Psoas muscle (tissue), 8 donors: ENCODE measurements at places on chromosomes 6 and 20. TPM values are rescaled to one million over a fixed set of nuclear protein-coding genes. Genes with fewer than 3 reads are reported as not detected.

The NDUFAF4 gene
- polyA plus RNA-seq, result 67.9 TPM

The OPN5 gene
- not detected for polyA plus RNA-seq

DNA sequence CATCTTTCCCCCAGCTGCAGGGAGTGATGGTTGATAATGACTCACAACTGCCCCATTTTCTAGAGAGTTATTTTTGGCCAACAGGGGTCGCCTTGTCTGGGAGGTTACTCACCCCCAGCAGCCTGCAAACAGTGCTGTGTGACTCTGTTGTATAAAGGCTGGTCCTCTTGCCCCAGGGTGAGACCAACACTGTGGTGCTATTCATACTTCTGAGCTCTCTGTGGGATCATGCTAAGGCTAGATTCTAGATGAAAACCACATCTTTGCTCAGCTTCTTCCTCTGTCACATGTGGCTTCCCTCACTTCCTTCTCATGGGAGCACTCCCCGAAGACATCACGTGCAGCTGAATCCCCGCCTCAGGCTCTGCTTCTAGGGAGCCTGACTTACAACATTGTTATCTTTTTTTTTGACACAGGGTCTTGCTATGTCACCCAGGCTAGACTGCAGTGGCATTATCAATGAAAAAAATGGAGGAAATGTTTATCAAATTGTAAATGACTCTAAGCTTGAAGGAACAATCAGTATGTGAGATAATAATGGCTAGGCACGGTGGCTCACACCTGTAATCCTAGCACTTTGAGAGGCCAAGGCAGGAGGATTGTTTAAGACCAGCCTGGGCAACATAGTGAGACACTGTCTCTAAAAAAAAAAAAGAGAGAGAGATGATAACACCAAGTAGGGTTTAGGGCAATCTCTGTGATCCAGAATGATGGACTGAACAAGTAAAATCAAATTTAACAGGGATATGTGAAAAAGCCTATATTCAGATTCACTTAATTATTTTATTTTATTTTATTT lies 55.7 kb upstream of the SLC23A2 start:
- no peak for DNase-seq

- DNase-seq, result no peak
These were observed 53.0 kb downstream of the SRC start for GRCh38 chr20:37398750-37399621.

DNA sequence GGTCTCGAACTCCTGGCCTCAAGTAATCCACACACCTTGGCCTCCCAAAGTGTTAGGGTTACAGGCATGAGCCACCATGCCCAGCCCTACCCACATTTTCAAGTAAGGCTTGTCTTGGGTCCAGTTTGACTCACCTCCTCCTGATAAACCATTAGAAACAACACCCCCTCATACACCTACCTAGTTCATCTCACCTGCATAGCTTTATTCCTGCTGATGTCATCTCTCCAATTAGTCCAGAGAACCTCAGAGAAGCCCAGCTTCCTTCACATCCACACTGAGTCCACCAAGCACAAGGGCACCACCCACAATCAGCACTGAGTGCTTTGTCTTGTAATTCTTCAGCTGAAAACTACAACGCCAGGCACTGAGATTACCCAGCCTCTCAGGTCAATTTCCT lies 35.3 kb downstream of the KIF16B start:
- no peak for DNase-seq

DNA sequence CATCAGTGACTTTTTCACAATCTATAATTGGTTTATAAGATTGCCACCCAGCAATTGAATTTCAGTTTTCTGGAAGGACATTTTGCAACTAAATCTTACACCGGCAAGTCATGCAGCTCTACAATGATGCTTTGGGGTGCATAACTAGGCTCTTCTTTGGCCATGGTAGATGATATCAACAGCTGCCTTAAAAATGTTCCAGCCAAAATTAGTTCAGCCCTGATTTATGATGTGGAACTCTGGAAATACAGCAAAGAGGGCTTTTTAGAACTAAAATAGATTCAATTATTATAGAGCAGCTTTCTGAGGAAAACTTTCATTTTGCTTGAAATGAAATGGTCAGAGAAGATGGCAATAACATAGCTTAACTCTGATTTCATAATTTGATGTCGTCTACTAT lies 18.4 kb upstream of the MCM9 start:
- no peak for DNase-seq

DNA sequence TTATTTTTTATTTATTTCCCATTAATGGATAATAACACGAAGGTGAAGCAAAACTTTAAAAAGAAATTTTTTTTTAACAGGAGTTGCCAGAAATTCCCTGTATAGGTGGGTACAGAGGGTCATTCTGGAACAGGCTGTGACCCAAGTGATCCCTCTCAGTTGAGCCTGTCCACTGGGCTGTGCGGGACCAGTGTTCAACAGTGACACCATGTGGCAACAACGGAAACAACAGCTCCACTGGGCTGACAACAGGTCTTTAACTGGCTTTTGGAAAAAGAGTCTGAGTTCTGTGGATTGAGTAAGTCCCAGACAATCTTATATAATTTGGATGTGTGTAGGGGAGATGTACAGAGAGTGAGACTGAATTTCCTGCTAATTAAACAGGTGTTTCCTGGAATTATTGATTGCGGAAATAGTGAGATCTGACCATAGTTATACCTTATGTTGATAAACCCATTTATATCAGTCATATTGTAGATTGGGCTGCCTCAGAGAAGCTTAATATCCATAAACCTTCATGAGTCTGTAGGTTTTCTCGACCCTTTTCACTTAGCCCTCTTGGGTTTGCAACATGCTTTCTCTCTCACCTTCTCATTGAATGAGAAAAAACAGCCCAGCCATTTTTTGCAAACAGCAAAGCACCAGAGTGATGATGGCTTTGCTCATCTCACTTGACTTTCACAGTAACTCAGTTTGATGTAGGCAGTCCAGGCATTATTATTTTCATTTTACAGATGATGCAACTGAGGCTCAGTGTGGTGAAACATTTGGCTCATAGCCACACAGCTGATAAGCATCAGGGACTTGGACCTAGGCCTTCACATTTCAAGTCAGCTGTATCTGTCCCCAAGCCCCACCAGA lies 17.5 kb downstream of the KIAA1755 start:
- DNase-seq, result no peak

DNA sequence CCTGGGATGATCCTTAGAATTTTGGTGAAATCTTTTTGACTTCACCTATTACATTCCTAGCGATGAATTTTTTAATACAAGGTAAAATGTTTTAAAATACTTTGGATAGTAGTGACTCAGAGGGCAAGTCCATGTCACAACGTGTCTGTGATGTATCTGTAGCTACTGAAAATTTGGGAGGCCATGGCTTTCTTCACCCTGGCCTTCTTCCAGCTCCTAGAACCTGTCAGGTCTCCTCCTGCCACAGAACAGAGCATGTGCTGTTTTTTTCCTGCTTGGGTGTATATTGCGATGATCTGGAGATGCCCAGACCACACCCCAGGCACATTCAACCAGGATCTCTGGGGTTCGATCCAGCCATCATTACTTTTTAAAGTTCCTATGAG lies 194.4 kb downstream of the BTBD3 start:
- no peak for DNase-seq

The ZBP1 gene
- 0.20 TPM for polyA plus RNA-seq

The ABCF1 gene
- 119 TPM for polyA plus RNA-seq

GRCh38 chr20:29873946-29874345 lies 1383.5 kb upstream of the DEFB115 start:
- DNase-seq, result peak; percentile 32

GRCh38 chr20:57399587-57400155 lies 8.5 kb downstream of the RBM38 start:
- peak; percentile 41 for DNase-seq

The BNIP5 gene
- not detected for polyA plus RNA-seq

GRCh38 chr6:81589465-81590313 lies 162.8 kb downstream of the TENT5A start:
- DNase-seq, result no peak

- peak; percentile 70 for DNase-seq
These were observed 136.3 kb downstream of the LY86 start for GRCh38 chr6:6724539-6725467.

GRCh38 chr20:22924046-22924737 lies 110.9 kb upstream of the SSTR4 start:
- DNase-seq, result no peak

GRCh38 chr20:11790046-11790445 lies 127.6 kb upstream of the BTBD3 start:
- DNase-seq, result no peak

GRCh38 chr6:119076173-119076572 lies 2.3 kb downstream of the FAM184A start:
- DNase-seq, result no peak

DNA sequence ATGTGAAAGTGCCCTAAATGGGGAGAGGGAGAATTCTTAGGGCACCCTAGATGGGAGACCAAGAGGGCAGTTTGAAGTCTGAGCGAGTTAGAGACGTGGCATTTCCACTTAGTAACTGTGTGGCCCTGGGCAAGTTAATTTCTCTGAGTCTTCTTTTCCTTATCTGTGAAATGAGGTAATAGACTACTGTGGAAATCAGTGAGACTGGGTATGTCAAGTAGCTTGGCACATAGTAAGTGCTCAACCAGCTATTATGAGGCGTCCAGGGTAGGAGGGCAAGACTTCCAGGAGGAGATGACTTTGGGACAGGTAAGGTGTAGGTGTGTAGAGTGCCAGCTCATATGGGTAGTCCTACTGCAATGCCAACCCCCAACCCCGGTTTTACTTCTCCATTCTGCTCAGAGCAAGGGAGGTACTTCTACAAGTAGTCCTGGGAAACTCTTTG lies 770 bp downstream of the KIF3B start:
- no peak for DNase-seq

The TXLNB gene
- 40.7 TPM for polyA plus RNA-seq

DNA sequence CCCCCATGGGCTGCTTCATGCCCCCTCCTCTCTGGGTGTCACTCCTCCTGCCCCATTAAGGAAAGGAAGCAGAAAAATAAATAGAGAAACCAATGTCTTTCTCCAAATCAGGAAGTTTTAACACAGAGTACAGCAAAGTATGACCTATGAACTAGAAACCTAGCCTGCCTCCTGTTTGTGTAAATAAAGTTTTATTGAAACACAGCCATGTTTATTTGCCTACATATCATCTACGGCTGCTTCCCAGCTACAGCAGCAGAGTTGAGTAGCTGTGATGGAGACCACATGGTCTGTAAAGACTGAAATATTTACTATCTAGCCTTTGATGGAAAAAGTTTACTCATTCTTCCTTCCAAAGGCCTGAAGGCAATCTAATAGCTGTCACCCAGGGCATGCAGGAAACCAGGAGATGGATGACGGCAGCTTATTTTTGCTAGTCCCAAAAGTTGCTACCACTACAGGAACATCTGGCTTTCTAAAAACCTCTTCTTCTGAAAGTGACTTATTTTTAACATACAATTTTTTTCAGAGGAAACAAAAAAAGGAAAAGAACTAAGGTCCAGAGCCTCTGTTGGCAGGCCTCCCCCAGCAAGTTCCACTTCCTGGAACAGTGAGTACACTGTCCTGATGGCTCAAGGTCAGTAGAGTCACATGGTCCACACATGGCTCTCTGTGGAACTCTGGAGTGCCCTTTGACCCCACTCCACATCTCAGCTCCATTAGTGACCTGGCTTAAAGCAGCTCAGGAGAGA lies 287.8 kb downstream of the PTPRT start:
- peak; percentile 17 for DNase-seq

DNA sequence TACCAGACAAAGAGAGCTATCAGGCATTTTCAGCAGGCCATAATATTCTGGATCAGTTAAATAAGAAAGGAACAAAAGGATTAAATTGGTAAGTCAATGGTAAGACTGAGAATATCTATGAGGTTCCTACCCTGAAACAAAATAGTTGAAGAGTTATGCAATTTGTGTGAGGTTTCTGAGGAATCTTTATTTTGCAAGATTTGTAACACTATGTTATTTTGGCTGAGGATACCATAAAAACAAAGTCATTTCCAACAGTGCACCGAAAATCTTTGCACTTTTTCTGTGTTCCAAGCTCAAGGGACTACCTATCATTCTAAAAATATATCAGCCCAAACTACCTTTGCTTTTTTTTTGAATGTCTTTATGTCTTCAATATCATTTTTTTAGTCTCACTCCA lies 383.3 kb upstream of the CITED2 start:
- no peak for DNase-seq

GRCh38 chr6:152112491-152113261 lies 305.2 kb downstream of the ESR1 start:
- DNase-seq, result peak; percentile 87

The CPXM1 gene
- 1.1 TPM for polyA plus RNA-seq

DNA sequence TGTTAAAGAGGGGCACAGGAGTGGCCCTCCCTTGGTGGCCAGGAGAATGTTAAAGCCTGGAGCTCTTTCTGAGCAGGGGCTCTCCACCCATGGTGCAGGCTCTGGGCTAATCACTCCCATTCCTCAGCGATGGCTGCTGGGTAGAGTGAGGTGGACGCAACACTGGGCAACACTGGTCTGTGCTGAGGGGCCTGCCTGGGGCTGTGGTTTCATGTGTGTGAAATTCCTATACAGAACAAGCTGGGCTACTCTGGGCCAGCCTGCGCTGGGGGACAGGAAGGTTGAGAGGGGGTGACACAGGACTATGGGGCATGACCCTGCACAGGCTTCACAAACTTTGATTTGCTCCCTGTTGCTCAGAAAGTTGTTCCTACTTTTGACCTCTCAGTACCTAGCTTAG lies 392.6 kb downstream of the ZFAND3 start:
- no peak for DNase-seq

The GPRC6A gene
- not detected for polyA plus RNA-seq

The CD93 gene
- polyA plus RNA-seq, result 7.7 TPM

DNA sequence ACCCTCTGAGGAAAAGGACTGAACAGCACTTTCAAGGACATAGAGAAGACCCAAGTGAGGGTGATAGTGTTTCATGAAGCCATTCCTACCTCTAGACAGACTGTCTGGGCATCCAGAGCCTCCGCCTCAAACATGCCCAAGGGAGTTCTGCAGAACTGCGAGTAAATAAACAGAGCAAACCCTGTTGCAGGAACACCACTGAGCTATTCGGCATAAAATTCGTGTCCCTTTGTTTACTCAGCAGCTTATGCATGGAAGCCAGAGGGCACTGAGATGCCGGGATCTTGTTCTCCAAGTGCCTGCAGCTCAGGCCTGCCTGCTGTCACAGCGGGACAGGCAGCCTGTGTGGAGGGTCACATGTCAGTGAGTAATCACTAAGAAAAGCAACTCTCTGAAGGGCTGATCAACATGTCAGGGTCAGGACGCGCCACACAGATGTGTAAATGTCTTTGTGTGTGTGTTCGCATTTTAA lies 164.9 kb upstream of the HEY2 start:
- DNase-seq, result peak; percentile 45

The FOXC1 gene
- polyA plus RNA-seq, result 0.90 TPM

GRCh38 chr20:48069596-48069995 lies 284.3 kb upstream of the SULF2 start:
- no peak for DNase-seq

The DPPA5 gene
- not detected for polyA plus RNA-seq
